HFFc6 (cell line): ENCODE measurements at places on chromosomes 16 and 17.
A peak's percentile ranks its signal among the peaks of the same experiment; 100 is the strongest.

DNA sequence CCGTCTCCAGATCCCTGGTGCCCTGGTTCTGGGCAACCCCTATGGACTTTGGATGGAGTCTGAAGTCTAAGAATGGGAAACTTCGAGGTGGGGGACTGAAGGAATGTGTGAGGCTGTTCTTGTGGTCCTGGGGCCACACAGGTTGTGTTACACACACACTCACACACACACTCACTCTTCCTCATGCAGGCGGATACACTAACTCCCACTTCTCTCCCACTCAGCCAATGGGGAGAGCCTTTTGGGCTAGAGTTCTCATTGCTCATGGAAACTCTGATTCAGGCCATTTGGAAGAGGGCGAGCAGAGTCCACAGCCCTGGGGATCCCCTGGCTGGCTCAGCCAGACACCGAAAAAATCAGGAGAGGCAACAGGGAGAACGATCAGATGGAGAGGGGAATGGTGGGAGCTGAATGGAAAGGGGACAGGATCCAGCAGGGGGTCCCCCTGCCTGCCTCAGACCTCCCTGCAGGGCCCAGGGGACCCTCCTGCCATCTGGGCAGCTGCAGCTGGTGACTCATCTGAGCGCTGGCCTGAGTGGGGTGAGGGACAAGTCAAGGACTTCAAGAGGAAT, 9.1 kb downstream of the IGFBP4 start:
- peak overlapping the region; percentile 60 for H3K4me3 ChIP-seq
- H3K27me3 ChIP-seq, result peaks cover 6% of the 10 kb centered on the region; the same call in 1 of the 2 replicates
- peaks cover 37% of the 10 kb centered on the region for H3K36me3 ChIP-seq
- peak; percentile 92 for DNase-seq

- peak; percentile 34 for DNase-seq
- peaks cover 85% of the 10 kb centered on the region for H3K27me3 ChIP-seq
- peak overlapping the region; percentile 100 for H3K4me3 ChIP-seq
- H3K27ac ChIP-seq, result peak overlapping the region; percentile 100
- peaks cover 98% of the 10 kb centered on the region for H3K4me1 ChIP-seq
- H3K36me3 ChIP-seq, result peaks cover 75% of the 10 kb centered on the region
Measured at GRCh38 chr17:50189550-50190292, 11.7 kb downstream of the COL1A1 start.

GRCh38 chr16:50303605-50304466, 37.5 kb downstream of the ADCY7 start:
- H3K27ac ChIP-seq, result no peak overlapping the region
- peaks cover 30% of the 10 kb centered on the region for H3K4me1 ChIP-seq
- no peak for DNase-seq
- no peaks in the 10 kb centered on the region; the same call in 1 of the 2 replicates for H3K27me3 ChIP-seq
- no peak overlapping the region for H3K4me3 ChIP-seq

- H3K27me3 ChIP-seq, result peaks cover 10% of the 10 kb centered on the region
- peaks cover 32% of the 10 kb centered on the region for H3K4me1 ChIP-seq
- H3K4me3 ChIP-seq, result no peak overlapping the region
- no peaks in the 10 kb centered on the region; the same call in none of the 2 replicates for H3K36me3 ChIP-seq
- no peak for DNase-seq
Measured at GRCh38 chr17:82490512-82491195, 28.9 kb upstream of the FOXK2 start.
